Stimulated activated CD8-positive, alpha-beta memory T cell treated with anti-CD3 and anti-CD28 coated beads, Interleukin-7, amount 100 ng/mL, for 24 hours (primary cell): ENCODE measurements at places on chromosomes 2 and 18.

DNA sequence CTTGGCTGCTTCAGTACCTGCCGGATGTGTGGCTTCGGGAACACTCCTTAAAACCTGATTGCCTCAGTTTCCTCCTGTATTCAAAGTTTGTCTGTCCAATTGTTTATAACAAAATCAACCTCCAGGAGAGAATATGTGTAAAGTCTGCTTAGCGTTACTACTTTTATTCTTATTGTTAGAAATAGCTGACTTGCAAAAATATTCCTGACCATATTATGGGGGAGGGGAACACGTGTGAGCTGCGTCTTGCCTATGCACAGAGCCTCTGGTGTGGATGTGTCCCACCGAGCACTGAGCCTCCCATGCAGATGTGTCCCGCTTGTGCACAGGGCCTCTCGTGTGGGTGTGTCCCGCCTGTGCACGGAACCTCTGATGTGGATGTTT lies 82.5 kb downstream of the DCDC2C start:
- no peak for DNase-seq

GRCh38 chr2:238220892-238221521 lies 17.5 kb upstream of the ILKAP start:
- DNase-seq, result no peak

GRCh38 chr2:105138643-105139042 lies 100.8 kb downstream of the MRPS9 start:
- no peak for DNase-seq

GRCh38 chr2:118813601-118814339 lies 33.7 kb downstream of the EN1 start:
- no peak for DNase-seq

DNA sequence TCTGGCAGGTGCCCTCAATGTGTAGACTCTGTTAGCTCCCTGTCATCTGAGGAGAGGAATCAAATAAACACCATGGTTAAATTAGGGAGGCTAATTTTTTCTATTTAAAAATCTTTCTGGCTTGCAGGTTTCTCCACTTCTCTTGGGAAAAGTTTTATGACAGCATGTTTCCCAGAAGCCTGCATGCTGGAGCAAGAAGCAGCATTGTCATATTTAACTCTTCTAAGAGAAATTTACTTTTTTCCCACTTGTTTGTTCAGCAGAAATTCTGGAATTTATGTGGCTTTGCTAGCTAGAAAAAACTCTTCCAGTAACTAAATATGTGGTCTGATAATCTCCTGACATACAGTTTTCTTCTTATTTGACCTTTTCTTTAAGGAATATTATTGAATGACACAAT lies 230.5 kb downstream of the PARD3B start:
- no peak for DNase-seq

DNA sequence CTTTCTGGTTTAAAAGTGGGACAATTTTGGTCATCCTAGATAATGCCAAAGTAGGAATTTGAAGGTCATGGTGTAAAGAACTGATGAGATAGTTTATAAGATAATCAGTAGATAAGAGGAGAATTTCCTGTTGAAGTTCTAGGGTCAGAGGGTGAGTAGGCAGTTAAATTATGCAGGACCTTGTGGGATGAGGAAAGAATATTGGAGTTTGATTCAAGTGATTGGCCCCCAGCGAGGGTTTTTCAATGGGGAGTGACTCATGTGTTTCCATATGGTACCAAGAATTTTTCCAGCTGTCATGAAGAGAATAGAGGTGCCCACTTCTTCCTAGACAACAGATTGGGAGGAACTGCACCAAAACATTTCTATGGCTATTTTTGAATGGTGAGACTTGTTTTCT lies 940.2 kb upstream of the ZEB2 start:
- DNase-seq, result no peak

- DNase-seq, result no peak
Measured at GRCh38 chr2:216991563-216991962, 131.7 kb upstream of the TNP1 start.

DNA sequence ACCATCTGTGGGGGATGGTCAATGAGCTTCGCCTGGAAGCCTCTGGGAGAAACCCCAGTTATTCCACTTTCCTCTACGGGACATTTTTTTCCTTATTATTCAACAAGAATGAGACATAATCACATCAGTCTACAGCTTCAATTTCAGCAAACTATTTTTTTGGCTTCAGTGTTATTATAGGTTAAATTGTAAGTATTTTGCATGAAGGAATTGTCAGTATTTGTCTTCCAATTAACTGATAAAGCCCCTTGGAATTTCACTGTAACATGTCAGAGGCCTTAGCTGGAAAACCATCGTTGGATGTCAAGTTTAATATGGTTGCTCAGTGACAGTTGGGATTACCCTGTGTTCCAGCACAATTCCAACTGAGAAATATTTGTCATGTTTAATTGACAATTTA lies 480.9 kb upstream of the CHST9 start:
- no peak for DNase-seq

GRCh38 chr2:78029392-78029995 lies 507.3 kb upstream of the LRRTM4 start:
- no peak for DNase-seq
